ENCODE measurements at places on chromosomes 11 and 22.

DNA sequence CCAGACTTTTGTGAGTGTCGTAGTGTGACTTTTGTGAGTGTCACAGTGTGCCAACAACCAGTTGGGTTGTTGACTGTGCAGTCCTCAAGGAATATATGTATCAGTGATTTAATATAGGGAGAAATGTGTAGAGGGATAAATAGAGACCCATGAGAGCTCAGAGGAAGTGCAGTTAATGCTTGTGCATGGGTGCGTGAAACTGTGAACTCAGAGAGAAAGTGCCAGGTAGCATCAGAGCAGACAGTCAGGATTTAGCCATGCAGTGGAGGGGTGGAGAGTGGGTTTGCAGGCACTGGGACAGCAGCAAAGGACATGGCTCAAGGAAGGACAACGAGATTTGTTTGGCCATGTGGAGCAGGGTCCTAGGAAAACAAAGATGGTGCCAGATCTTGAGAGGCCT is 33.6 kb downstream of the YWHAH start:
- DNase-seq = no peak

DNA sequence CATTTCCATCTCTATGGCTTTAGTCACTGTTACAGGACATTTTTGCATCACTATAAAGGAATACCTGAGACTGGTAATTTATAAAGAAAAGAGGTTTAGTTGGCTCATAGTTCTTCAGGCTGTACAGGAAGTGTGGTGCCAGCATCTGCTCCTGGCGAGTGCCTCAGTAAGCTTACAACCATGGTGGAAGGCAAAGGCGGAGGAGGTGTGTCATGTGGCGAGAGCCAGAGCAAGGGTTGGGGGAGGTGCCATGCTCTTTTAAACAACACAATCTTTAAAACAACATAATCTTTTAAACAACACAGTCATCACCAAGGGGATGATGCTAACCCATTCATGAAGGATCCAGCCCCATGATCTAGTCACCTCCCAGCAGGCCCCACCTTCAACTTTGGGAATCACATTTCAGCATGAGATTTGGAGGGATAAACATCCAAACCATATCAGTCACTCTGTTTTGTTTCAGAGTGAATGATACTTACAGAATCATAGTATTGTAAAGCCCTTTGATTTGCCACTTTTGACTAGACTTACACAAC is 103.3 kb downstream of the PDE3B start:
- no peak for DNase-seq

GRCh38 chr11:2513441-2513840 is 68.6 kb downstream of the KCNQ1 start:
- no peak for DNase-seq

DNA sequence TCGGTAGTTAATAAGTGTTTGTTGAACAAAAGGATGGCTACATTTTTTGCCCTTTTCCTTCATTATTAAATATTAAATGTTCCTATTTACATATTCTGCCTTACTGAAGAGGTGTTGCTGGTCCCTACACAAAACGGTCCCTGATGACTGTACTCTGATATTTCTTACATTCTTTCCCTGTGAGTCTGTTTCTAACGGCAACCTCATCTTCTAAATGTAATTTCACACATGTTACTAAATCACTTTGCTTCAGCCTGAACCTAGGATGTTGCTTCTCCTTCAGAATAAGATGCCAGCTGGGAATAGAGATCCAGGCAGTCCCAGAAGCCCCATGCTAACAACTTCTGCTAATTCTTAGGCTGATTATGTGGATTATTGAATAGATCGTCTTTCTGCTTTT is 50.3 kb downstream of the SPON1 start:
- no peak for DNase-seq

DNA sequence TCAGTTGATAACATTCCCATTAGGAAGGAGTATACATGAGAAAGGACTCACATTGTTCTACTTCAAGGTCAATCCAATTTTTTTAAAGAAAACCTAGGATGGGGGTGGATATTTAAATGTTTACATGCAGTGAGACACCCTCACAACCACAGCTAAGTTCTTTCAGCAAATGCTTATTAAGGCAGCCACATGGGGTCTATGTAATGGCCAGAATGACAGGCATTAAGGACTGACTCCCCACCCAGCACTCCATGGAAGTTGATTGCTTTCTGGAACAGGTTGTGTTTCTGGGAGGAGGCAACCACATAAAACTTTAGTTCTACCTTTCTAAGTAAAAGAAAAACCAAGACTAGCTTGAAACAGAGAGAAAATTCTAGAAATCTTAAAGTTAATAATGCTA is 662.0 kb upstream of the CCDC90B start:
- DNase-seq = no peak

DNA sequence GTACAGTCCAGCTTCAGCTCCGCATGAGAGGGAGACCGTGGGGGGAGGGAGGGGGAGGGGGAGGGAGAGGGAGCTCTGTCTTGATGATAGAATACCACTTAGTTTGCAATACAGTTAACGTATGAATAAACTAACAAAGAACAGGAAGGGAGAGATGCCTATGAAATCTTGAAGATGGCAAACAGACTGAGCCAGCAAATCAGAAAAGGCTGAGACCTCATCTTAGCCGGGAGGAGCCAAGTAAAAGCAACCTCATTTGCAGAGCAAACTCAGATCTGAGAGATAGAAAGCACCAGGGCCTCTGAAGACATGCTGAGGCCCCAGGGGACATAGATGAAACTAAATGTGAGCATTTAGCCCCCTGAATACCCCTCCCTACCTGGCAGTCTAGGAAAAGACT is 23.0 kb downstream of the APLP2 start:
- no peak for DNase-seq

DNA sequence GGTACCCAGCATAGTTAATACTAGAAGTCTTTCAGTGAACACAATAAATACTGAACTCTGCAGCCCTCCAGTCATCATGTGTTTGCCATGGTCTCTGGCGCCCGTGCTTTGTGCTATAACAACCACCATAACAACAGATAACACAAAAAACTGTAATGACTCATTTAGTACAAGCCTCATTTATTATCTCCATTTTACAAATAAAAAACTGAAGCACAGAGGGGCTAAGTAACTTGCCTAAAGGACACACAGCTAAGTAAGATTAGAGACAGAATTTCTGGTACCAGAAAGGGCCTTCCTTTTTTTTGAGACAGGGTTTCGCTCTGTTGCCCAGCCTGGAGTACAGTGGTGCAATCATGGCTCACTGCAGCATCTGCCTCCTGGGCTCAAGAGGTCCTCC is 19.5 kb downstream of the RBFOX2 start:
- no peak for DNase-seq

- DNase-seq = no peak
Measured at GRCh38 chr11:62713343-62713742, 5.9 kb downstream of the GNG3 start.

DNA sequence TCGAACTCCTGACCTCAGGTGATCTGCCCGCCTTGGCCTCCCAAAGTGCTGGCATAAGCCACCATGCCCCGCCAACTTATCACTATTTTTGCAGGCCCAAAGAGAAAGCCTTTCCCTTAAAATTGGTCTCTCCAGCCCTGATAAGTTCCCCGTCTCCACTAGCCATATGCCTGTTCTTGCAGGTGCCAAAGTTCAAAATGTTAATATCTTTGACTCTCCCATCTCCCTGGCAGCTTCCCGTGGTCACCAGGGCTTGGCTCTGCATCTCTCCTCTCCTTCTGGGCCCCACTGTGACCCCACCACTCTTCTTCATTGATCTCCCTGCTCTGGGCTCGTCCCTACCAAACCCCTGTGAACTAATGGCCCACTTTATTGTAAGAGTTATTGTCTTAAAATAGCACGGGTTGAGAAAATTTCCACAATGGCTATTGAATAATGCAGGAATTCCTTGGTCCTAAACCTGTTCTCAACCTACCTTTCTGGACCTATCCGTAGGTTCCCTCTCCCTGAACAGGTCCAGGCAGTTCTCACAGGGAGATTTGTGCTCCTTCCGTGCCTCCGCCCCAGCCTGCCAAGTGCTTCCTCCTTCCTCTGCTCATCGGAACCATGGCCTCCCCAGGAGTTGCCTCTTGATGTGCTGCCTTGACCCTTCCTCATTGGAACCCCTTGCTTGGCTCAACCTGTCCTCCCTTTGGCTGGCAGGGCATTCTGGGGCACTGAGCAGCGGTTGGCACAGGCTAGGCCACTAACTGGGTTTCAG is 147.5 kb downstream of the DSCAML1 start:
- DNase-seq = no peak
